ENCODE measurements at places on chromosomes 6 and 20.

DNA sequence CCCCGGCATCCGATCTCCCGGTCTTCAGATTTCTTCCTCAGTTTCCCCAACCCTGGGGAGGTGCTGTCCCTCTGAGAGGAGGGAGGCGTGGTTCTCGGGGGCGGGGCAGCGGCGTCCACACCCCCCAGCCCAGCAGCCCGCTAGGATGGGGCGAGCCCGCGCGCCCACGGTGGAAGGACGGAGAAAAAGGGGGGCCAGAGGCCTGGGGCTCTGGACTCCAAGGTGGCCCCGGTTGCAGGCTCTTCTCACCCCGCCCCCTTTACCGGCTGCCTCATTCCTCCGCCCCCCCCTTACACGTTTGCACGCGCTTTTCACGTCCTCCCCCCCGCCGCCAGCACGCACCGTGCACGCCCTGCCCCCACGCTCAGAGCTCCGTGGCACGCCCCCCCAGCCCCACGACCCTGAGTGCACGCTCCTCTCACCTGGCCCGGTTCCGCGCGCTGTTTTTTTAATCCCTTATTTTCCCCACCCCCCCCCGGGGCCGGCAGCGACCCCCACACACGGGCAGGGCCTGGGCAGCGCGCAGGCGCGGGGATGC is 402 bp downstream of the ZBTB12 start:
- DNase-seq: peak; percentile 71

GRCh38 chr6:170231293-170232185 is 59.3 kb downstream of the DLL1 start:
- DNase-seq: peak; percentile 63

DNA sequence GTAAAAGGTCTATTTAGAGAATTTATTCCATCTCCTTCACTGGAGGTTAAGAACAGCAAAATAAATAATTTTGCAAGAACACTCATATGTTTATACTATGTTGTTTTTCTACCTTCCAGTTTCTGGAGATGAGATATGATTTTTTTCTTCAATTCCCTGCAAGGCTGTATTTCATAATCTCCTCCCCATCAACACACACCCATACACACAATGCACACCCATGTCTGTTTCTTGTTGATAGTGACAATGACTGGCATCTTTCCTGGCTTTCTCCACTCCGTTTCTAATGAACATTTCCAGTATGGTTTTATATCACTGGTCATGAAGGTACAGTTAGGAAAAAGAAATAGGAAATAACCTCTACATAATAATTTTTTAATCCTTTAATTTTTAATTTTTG is 202.1 kb downstream of the ARHGAP18 start:
- no peak for DNase-seq

- no peak for DNase-seq
These were observed 3.9 kb upstream of the BPIFA2 start for GRCh38 chr20:33163856-33164762.

- no peak for DNase-seq
These were observed 178.9 kb downstream of the PHF3 start for GRCh38 chr6:63814459-63814858.

- DNase-seq: no peak
These were observed 8.4 kb downstream of the GNAS-AS1 start for GRCh38 chr20:58842276-58842675.

DNA sequence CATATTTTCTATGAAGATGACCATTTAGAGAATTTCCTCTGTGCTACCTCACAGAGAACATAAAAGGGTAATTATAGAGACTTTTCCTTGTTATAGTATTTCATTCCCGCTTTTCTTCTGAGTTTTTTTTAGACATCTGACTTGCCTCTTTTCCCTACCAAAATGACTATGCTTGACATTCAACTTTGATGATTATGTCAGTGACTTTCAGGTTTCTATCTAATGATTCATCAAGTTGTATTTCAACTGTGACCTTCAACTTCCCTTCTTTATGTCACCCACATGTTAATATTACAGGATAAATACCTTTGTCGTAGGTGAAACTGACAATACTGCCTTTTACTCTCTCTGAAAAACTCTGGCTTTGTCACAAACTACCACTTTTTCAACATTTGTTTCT is 95.3 kb downstream of the MLIP start:
- no peak for DNase-seq

DNA sequence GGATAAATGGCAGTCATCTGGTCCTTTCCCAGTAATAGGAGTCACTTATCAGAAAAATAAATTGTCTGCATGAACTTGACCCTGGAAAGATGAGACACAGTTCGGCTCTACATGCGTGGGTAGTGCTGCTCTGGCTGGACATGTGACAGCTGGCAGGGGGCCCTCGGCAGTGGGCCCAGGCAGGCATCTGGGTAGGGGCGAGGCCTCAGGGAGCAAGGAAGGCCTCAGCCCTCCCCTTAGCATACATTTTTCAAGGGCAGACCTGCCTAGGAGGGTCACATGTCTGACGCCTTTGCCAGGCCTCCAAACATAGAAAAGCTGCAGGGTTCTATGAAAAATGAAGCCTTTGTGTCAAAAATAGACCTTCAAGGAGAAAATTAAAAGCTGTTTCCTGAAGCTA is 12.8 kb upstream of the ILRUN start:
- no peak for DNase-seq

GRCh38 chr6:112286500-112287144 is 32.3 kb upstream of the LAMA4 start:
- DNase-seq: no peak

GRCh38 chr20:48339190-48339985 is 488.4 kb downstream of the PREX1 start:
- DNase-seq: no peak

GRCh38 chr6:20680697-20681165 is 146.5 kb downstream of the CDKAL1 start:
- no peak for DNase-seq

DNA sequence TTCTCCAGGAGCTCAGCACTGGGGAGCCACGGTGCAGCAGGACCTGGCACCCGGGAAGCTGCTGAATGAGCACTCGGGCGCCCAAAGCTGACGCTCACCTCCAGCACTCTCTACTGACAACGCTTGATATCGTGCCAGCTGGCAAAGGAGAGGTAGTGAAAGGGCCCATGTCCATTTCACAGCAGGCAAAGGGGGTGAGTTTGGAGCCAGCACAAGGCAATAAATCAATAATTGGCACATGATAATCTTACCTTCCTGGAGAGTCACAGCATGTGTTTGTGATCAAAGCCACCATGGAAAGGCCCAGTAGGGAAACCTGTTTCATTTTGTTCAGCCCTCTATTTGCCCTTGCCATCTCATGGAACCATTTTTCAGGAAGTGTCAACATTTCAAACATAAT is 23.3 kb upstream of the SMIM26 start:
- DNase-seq: no peak

GRCh38 chr20:24765316-24766142 is 183.5 kb upstream of the CST7 start:
- DNase-seq: peak; percentile 45

- DNase-seq: no peak
These were observed 561.0 kb downstream of the PTPRT start for GRCh38 chr20:42628683-42629082.

DNA sequence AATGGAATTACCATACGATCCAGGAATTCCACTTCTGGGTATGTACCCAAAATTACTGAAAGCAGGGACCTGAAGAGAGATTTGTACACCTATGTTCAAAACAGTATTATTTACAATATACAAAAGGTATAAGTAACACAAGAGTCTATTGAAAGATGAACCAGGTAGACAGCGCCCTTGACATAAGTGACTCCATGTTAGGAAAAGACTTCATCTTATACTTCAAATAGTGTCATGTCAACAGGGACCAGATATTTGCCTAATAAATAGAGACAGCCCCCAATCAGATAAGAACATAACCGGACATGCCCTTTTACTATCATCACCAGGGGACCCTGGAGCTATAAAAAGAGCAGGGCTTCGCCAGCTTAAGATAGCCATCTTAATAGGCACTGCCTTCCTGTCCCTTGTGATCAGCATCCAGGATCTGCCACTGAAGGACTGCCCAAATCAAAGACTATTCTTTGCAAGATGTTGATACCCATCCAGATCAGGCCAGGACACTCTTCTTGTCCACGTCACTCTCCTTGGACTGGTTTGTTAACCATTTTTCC is 309.0 kb upstream of the SULF2 start:
- DNase-seq: no peak

- no peak for DNase-seq
These were observed 91.5 kb upstream of the MLN start for GRCh38 chr6:33895296-33895695.

GRCh38 chr20:50020288-50020687 is 37.5 kb downstream of the SNAI1 start:
- no peak for DNase-seq

DNA sequence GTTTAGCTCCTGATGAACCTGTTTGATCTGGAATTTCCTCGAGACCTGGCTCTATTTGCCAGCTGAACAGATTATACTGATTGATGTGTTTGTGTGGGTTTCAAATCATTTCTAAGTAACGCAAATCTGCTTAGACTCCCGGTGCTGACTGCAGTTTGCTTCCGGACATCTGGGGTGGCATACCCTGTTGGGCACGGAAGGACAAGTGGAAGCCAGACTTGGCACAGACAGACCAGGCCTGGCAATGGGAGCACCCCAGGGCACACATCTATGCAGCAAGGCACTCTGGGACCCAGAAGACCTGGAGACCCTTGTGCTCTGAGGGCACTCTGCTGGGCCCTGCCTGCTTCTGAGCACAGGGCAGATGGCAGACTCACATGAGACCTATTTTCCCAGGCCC is 433.7 kb upstream of the CHD6 start:
- DNase-seq: no peak

DNA sequence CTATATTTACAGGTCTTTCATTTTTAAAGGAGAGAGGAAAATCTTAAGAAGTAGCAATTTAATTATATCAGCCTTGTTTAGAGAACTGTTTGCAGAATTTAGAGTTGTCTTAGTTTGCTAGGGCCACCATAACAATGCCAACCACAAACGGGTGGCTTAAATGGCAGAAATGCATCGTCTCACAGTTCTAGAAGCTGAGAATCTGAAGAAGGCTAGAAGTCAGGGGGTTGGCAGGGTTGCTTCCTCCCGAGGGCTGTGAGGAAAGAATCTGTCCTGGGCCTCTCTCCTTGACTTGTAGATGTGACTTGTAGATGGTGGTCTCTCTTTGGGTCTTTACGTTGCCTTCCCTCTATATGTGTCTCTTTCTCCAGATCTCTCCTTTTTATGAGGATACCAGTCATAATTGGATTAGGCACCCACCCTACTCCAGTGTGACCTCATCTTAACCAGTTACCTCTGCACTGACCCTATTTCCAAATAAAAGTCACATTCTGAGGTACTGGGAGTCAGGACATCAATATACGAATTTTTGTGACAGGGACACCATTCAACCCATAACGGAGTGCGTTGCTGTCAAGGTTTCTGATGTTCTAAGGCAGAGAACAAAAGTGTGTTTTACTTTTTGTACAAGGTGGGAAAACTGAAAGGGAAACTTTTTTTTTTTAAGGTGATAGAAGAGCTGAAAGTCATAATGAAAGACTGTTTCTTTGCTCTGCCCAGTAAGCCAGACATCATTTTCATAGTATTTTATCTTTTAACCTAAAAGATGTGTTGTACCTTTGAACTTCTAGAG is 84.4 kb downstream of the SAMD3 start:
- DNase-seq: no peak

GRCh38 chr20:23036371-23036770 is 1.3 kb downstream of the SSTR4 start:
- DNase-seq: no peak

DNA sequence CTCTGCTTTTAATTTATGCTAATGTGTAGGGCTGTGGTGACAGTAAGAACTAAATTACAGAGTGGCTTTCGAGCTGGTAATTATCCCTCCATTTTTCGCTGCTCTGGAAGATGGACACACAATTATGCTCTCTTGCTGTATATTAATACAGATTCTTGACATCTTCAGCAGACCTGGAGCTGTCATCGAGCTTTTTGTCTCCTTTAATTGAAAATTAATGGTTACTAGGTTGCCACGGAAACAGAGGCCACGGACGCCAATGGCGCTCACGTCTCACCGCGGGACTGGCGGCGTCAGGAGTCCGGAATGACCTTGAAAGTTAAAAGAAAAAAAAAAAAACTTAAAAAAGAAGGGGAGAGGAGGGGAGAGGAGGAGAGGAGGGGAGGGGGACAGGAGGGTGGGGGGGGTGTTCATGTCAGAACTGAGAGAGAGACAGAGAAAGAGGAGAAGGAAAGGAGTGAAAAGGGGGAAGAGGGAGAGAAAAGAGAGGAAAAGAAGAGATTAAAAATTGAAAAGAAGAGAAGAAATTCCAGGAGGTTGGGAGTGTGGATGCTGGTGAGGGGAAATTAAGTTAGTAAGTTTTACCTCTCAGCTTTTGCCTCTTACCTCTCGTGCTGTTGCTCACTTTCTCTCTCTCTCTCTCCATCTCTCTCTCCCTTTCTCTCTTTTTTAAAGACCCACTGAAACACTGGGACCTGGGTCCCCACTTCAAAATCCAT is 22.1 kb upstream of the FOXP4 start:
- no peak for DNase-seq

- DNase-seq: peak; percentile 84
These were observed 651 bp upstream of the TAPBP start for GRCh38 chr6:33314515-33314942.

DNA sequence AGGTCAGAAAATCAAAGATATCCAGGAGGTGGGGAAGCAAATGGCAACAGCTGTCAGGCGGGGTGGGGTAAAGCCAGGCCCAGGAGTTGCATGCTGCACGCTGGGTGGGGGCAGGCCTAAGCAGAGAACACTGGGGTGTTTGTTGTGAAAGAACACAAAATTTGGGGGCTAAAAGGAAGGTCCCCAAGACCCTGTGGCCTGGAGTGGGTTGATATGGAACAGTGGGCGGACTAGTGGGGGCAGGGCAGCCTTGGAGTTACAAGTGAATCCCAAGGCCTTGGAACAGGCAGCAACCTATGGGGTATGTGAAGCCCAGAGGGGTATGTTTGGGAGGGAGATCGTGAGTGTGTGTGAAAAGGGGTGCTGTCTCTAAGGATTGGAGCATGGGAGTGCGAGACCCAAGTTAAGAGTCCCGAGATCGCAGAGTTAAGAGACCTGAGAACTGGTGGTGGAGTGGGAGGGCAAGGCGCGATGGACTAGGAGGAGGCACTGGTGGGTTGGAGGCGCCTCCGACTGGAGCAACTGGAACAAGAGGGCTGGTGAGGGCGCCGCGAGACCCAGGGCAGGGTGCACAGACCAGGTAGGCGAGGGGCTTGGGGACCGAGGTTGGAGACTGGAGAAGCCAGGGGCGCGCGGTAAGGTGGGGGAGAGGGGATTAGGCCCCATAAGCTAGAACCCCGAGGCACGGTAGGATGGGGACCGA is 658 bp downstream of the CUL7 start:
- DNase-seq: peak; percentile 37

GRCh38 chr6:160141001-160141726 is 19.5 kb downstream of the SLC22A1 start:
- no peak for DNase-seq

GRCh38 chr20:37490663-37491350 is 30.2 kb upstream of the NNAT start:
- no peak for DNase-seq

DNA sequence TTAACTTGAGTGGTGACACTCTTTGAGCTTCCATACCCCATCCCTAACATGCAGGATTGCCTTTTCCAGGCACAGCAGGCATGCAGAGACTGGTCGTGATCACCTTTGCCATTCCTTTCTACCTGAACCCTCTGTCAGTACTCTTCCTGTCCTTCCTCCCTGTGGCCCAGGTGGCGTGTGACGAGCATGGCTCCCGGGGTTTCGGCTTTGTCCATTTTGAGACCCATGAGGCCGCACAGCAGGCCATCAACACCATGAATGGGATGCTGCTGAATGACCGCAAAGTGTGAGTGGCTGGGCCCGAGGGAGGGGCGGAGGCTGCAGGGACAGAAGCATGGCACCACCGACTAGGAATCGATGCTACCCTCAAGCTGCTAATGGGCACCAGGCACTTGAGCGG is 6.7 kb downstream of the PABPC1L start:
- DNase-seq: no peak

- DNase-seq: peak; percentile 74
These were observed 47.0 kb downstream of the WDR27 start for GRCh38 chr6:169654598-169655391.
